ENCODE measurements at places on chromosomes 13 and 19. TPM values are rescaled to one million over a fixed set of nuclear protein-coding genes. Genes with fewer than 3 reads are reported as not detected.

GRCh38 chr13:109146393-109146792 is 517.0 kb downstream of the MYO16 start:
- no peak for DNase-seq
- peak overlapping the region; percentile 86 for H3K27ac ChIP-seq
- no peak overlapping the region for H3K4me3 ChIP-seq
- H3K36me3 ChIP-seq = no peaks in the 10 kb centered on the region
- no peaks in the 10 kb centered on the region for H3K27me3 ChIP-seq

The MEIOSIN gene
- total RNA-seq = not detected

- no peak overlapping the region for H3K4me3 ChIP-seq
- no peaks in the 10 kb centered on the region for H3K27me3 ChIP-seq
- no peaks in the 10 kb centered on the region for H3K4me1 ChIP-seq
- H3K27ac ChIP-seq = no peak overlapping the region
Measured at GRCh38 chr13:53901593-53901992, 873.0 kb downstream of the OLFM4 start.

The TEX101 gene
- not detected for total RNA-seq

Measured in PC-3 (cell line).